T-helper 2 cell treated with Interferon-gamma antibody and Interleukin-4, amounts not matched to agents 100 ng/mL and 5 ng/mL, for 36 hours (primary cell): ENCODE measurements at places on chromosomes 3 and 15. TPM values are rescaled to one million over a fixed set of nuclear protein-coding genes. Genes with fewer than 3 reads are reported as not detected.

The ATP13A5 gene
- total RNA-seq, result not detected in 2 replicates

The MELTF gene
- 6.9 and 9.0 TPM in 2 replicates for total RNA-seq

The GLDN gene
- not detected in 2 replicates for total RNA-seq

The C3orf22 gene
- total RNA-seq, result not detected in 2 replicates

The ARL13B gene
- total RNA-seq, result 10.0 and 11.4 TPM in 2 replicates

The FBXW12 gene
- not detected in 2 replicates for total RNA-seq

The SLC24A5 gene
- not detected in 2 replicates for total RNA-seq

The GNL3 gene
- total RNA-seq, result 118 and 121 TPM in 2 replicates

The LRRIQ4 gene
- total RNA-seq, result 0.16 TPM in 1 of 2 replicates, not detected in the other

The GPR171 gene
- total RNA-seq, result 154 and 170 TPM in 2 replicates

The RASA2 gene
- total RNA-seq, result 40.6 and 43.1 TPM in 2 replicates

The NUSAP1 gene
- total RNA-seq, result 226 TPM in 2 replicates

The GOLGA6B gene
- total RNA-seq, result not detected in 2 replicates

The CCR4 gene
- total RNA-seq, result 175 and 177 TPM in 2 replicates

The ADAMTSL3 gene
- 0.07 TPM in 1 of 2 replicates, not detected in the other for total RNA-seq

The SIDT1 gene
- total RNA-seq, result 15.5 and 17.6 TPM in 2 replicates

The FBXL22 gene
- total RNA-seq, result 0.41 and 0.73 TPM in 2 replicates

The CCNL1 gene
- 221 and 227 TPM in 2 replicates for total RNA-seq

The LRTM1 gene
- total RNA-seq, result not detected in 2 replicates

The EFCC1 gene
- total RNA-seq, result 0.07 TPM in 1 of 2 replicates, not detected in the other

The ELL3 gene
- 0.64 and 1.4 TPM in 2 replicates for total RNA-seq

The IQCH gene
- total RNA-seq, result 0.93 and 1.1 TPM in 2 replicates

The GUCA1C gene
- total RNA-seq, result not detected in 2 replicates

The CCDC9B gene
- total RNA-seq, result 0.66 and 0.86 TPM in 2 replicates

The PGBD4 gene
- 3.7 and 3.8 TPM in 2 replicates for total RNA-seq

The GPR27 gene
- total RNA-seq, result 0.50 and 0.70 TPM in 2 replicates

The NT5DC2 gene
- 43.1 and 44.7 TPM in 2 replicates for total RNA-seq

The FHIT gene
- total RNA-seq, result 40.4 and 40.6 TPM in 2 replicates

The PDIA3 gene
- 365 and 372 TPM in 2 replicates for total RNA-seq

The CPNE4 gene
- total RNA-seq, result not detected in 2 replicates

The GATM gene
- 1.3 and 1.4 TPM in 2 replicates for total RNA-seq

The ZNF80 gene
- total RNA-seq, result 0.86 and 1.00 TPM in 2 replicates

The GXYLT2 gene
- not detected in 2 replicates for total RNA-seq

The TMEM108 gene
- not detected in 2 replicates for total RNA-seq

The OXSR1 gene
- total RNA-seq, result 64.9 and 65.2 TPM in 2 replicates

The FBN1 gene
- 1.1 and 1.7 TPM in 2 replicates for total RNA-seq
